Fibroblast of lung (primary cell): ENCODE measurements at places on chromosomes 12 and 14.

DNA sequence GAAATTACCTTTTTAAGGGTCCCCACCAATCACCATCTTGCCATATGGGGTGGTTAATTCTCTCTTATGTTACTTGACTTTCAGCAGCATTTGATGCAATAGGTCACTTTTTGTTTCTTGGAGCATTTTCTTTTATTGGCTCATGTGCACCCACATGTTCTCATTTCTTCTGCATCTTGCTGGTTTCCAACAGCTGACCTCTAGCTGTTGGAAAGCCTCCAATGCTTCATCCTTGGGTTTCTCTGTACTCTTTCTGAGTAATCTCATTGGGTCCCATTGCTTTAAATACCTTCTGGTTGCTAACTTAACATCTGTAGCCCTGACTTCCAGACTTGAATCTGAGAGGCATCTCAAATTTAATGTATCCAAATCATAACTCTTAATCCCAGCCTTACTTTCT, 116.8 kb downstream of the CRADD start:
- peak; percentile 92 for DNase-seq

DNA sequence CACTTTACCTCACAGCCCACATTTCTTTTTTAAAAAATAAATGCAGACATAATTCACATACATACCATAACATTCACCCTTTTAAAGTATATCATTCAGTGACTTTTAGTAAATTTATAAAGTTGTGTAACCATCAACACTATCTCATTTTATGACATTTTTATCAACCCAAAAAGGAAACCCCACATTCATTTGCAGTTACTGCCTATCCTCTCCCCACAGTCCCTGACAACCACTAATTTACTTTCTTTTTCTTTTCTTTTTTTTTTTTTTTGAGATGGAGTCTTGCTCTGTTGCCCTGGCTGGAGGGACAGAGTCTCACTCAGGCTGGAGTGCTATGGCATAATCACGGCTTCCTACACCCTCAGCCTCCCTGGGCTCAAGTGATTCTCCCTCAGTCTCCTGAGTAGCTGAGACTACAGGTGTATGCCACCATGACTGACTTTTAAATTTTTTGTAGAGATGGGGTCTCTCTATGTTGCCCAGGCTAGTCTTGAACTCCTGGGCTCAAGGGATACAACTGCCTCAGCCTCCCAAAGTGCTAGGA, 1.5 kb upstream of the EP400 start:
- no peak for DNase-seq

- DNase-seq, result peak; percentile 89
These were observed 53.7 kb downstream of the SOX5 start for GRCh38 chr12:23895792-23896218.

DNA sequence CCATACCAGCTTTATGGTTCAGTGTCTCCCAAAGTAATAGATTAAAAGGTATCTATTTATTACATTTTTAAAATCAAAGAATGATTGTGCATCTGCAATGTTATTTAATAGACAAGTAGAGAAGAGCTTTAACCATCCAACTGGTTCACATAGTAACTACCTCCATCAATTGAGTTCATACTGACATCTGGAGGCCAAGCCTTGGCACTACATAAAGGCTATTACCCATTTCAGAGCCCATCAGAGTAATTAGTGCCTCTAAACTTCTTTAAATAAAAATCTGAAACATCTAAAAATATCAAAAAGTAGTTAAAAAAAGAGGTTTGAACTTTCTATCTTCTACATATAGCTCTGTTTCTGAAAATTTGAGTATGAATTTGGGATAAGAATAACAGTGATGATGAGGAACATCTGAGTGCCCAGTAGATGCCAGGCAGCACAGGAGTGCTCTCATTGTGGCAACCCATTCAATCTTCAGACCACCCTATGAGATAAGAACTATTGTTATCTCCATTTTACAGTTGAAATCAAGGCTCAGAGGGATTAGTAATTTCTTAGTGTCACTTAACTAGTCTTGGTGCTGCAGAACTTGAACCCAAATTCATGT, 132.9 kb upstream of the DAAM1 start:
- peak; percentile 77 for DNase-seq

DNA sequence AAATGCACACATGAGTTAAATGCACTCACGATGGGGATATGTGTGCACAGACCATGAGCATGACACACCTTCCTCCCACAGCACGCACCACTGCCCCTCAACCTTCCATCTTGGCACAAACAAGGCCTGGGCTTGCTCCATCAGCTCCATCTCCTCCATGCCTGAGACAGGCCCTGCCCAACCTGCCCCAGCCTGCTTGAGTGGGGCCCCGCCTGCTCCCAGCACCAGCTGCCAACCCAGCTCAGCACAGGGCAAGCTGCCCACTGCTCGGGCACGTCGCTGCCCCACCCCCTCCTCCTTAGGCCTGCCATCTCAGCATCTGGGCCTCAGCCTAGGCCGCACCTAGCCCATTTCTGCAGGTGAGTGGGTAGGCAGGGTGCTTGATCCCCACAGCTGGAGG, 27.6 kb upstream of the KRT78 start:
- no peak for DNase-seq

GRCh38 chr14:45641541-45641940, 388.5 kb upstream of the MIS18BP1 start:
- DNase-seq, result no peak

GRCh38 chr12:26043135-26044006, 81.5 kb downstream of the BHLHE41 start:
- DNase-seq, result peak; percentile 35

- DNase-seq, result peak; percentile 80
These were observed 91.0 kb downstream of the LRRC74A start for GRCh38 chr14:76917158-76917596.

GRCh38 chr12:78470354-78471195, 394.0 kb upstream of the SYT1 start:
- DNase-seq, result peak; percentile 53

DNA sequence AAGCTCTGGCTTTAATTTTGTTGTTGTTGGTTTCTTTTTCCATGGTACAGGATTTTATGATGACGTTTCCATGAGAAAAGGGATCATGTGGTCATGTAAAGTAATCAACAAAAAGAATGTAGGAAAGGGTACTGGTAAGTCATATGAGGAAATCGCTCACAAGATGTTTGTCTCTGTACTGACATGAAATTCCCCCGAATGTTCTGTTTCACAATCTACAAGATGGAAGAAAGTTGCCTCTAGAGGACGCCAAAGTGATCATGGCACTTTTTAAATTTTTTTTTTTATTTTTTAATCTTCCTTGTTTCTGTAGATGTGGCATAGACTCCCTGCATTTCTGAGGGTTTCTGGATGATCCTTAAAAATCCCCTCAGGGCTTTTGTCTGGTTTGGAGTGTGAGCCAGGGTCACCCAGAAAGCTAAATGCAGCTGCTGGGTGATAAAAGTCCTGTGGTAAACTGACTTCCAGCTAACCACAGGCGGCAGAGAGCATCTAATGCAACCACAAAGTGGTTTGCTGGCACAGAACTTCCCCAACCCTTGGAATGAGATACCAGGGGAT, 393.5 kb downstream of the CCDC91 start:
- DNase-seq, result peak; percentile 19

DNA sequence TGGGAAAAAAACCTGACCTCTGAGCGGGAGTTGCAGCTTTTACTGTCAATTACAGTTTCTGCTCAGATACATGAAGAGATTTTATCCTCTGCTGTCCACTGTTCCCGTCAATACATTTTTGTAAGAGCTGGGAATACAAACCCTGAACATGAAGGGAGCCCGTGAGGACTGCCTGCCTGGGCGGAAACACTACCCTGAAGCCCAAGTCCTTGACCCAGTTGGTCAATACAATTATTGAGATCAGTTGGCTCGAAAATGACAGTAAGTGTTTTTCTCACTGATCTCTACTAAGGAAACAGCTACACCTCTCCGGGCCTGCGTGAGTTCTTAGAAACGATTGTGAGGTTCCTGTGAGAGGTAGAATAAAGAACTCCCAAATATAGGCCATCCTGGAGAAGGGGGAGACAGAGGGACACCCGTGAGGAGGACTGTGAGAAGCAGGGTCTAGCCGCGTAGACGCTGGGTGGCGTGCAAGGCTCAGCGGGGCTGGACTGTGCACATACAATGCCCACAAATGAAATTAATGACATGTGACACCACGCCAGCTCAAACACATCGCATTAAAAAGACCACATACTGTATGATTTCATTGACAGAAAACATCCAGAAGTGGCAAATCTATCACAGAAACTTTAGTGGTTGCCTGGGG, 509.5 kb downstream of the TMEM132D start:
- DNase-seq, result no peak

DNA sequence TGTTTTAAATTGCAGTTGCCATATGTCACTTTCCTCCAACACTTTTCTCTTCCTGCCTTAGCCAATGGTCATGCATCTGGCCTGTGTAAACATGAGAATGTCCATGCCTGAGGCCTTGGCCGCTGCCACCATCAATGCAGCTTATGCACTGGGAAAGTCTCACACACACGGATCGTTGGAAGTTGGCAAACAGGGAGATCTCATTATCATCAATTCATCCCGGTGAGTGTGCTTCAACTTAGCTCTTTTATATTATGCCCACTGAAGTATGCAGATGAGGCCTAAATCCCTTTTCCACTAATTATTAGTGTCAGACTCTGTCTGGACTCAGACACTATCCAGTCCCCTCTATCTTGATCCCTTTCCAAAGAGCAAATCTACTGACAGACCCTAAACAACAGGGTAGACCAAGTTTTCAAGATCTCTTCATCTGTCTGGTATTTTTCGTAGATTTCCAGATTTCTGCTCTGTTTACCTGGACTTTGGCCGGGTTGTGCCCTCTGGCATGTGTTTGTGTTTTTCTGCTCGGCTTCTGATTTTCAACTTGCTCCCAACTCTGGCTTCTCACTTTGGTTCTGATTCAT, 23.2 kb downstream of the AMDHD1 start:
- no peak for DNase-seq

GRCh38 chr14:98997526-98998205, 274.3 kb downstream of the BCL11B start:
- no peak for DNase-seq

GRCh38 chr12:51205350-51205749, 12.5 kb downstream of the POU6F1 start:
- no peak for DNase-seq

- no peak for DNase-seq
These were observed 2.1 kb downstream of the SLC6A12 start for GRCh38 chr12:211639-212414.

GRCh38 chr12:124277394-124278241, 17.3 kb upstream of the RFLNA start:
- no peak for DNase-seq

- peak; percentile 46 for DNase-seq
These were observed 177.9 kb upstream of the PRMT8 start for GRCh38 chr12:3313066-3313465.

DNA sequence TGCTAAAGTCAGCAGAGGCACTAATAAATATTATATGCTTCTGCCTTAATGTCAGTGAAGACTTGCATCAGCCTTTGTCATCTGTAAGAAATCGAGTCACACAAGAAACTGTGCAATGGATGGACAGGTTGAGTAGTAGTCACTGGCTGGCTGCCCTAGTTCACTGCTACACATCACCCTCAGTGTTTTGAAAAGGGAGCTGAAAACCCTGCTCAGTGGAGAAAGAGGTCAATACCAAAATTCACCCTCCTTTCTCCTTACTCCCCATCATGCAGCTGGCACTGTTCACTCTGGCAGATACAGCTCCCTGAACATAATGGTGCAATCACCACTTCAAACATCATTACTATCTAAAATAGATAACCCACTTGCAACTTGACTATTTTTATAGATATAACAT, 6.6 kb downstream of the ANKS1B start:
- DNase-seq, result no peak

- no peak for DNase-seq
These were observed 771 bp downstream of the OTX2 start for GRCh38 chr14:56809270-56810146.

- DNase-seq, result no peak
These were observed 310.5 kb upstream of the FKBP4 start for GRCh38 chr12:2484141-2484776.

DNA sequence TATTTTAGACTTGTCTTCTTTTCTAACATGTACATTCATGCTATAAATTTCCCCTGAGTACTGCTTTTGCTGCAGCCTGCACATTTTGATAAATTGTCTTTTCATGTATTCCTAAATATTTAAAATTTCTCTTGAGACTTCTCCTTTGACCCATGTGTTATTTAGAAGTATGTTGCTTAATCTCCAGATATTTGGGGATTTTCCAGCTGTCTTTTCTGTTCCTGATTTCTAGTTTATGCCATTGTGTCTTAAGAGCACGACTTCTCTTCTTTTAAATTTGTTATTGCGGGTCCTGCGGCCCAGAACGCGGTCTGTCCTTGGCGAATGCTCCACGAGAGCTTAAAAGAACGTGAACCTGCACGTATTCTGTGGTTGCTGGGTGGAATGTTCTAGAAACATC, 136.4 kb downstream of the KIF26A start:
- DNase-seq, result no peak
